PC-3 (cell line): ENCODE measurements at places on chromosomes 5 and 9. TPM values are rescaled to one million over a fixed set of nuclear protein-coding genes. Genes with fewer than 3 reads are reported as not detected.

DNA sequence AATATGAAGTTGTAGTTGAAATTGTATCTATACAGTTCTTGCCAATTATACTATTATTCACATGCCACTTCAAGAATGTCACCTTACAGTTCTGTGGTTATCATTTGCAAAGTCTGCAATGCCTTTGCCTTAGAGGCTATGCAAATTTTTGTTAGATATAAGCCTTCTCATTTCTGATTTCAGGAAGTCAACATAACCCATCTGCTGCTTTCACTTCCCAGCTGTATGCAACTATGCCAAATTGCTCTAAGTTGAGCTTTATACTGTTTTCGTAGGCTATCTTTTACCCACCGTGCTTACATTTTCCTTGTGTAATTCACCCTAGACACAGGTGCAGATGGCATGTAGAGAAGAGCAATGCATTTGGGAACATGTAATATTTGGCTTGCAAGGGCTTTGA is 1083.0 kb downstream of the CDH9 start:
- no peak for DNase-seq

- DNase-seq: no peak
Measured at GRCh38 chr9:133832877-133833276, 94.7 kb upstream of the SARDH start.

- DNase-seq: no peak
Measured at GRCh38 chr9:36113999-36114398, 22.5 kb upstream of the GLIPR2 start.

- DNase-seq: peak; percentile 86
Measured at GRCh38 chr9:74760031-74760700, 127.6 kb downstream of the TRPM6 start.

DNA sequence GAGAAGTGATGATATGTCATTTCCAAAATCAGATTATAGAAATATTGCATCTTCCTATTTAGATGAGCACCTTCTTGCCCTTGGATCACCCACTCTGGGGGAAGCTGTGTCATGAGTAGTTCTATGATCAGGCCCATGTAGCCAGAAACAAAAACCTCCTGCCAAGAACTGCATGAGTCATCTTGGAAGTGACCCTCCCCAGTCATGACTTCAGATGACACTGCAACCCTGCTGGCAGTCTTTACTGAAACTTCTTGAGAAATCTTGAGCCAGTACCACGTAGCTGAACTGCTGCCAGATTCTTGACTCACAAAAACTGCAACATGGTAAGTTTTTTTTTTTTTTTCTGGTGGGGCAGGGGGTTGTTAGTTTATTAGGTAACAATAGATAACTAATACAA is 439.6 kb upstream of the PTGER4 start:
- peak; percentile 40 for DNase-seq

GRCh38 chr5:114174131-114174530 is 187.7 kb upstream of the KCNN2 start:
- DNase-seq: peak; percentile 32

- DNase-seq: peak; percentile 45
Measured at GRCh38 chr9:82031538-82032280, 43.1 kb downstream of the SPATA31D1 start.

- DNase-seq: no peak
Measured at GRCh38 chr5:149423049-149423793, 44.1 kb upstream of the IL17B start.

Gene SLC36A3
- not detected in 2 replicates for total RNA-seq

Gene SLC45A2
- not detected in 2 replicates for total RNA-seq

Gene CATSPER3
- total RNA-seq: 0.40 TPM in 1 of 2 replicates, not detected in the other
